CD4-positive, alpha-beta T cell (primary cell): ENCODE measurements at places on chromosomes 5 and 9. TPM values are rescaled to one million over a fixed set of nuclear protein-coding genes. Genes with fewer than 3 reads are reported as not detected.
A peak's percentile ranks its signal among the peaks of the same experiment; 100 is the strongest.

Gene SCGB3A2
- not detected for total RNA-seq

Gene UBE2QL1
- total RNA-seq: 0.33 TPM

DNA sequence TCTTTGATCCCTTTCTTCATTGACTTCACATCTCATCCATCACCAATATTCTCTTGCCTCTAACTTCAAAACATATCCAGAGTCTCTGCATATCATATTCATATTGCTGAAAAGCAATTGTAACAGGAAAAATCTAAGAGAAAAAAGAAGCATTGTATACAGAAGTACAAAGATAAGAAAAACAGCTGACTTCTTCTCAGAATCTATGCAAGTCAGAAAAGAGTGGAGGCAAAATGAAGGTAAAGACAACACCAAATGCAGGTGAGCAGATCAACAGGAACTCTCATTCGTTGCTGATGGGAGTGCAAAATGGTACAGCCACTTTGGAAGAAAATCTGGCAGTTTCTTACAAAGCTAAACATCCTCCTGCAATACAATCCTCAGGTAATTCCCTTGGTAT, 155.6 kb downstream of the PHF2 start:
- H3K36me3 ChIP-seq: no peaks in the 10 kb centered on the region
- H3K27ac ChIP-seq: no peak overlapping the region
- H3K4me3 ChIP-seq: no peak overlapping the region
- DNase-seq: no peak
- no peaks in the 10 kb centered on the region for H3K4me1 ChIP-seq
- peaks cover 9% of the 10 kb centered on the region for H3K27me3 ChIP-seq

Gene PLPP7
- not detected for total RNA-seq

GRCh38 chr5:61286446-61287132, 45.5 kb upstream of the ZSWIM6 start:
- no peaks in the 10 kb centered on the region for H3K4me1 ChIP-seq
- no peak overlapping the region for H3K27ac ChIP-seq
- DNase-seq: no peak
- H3K27me3 ChIP-seq: peaks cover 2% of the 10 kb centered on the region
- no peak overlapping the region for H3K4me3 ChIP-seq

DNA sequence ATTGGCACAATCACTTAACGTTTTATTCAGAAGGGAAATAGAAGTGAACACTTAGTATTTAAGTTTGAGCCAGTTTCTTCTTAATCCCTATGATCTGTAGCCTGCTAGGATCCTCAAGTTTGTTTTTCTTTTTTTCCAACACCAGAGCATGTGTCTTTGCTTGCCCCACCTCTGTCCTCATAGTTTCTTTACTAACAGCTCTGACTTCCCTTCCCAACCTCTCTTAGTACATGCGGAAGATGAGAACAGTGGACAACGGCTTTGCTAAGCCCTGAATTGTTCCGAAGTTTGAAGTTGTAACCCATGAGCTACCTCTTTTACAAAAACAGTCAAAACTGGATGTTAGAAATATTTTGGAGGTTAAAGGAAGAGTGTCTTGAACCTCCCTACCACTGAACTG, 61.7 kb upstream of the TAF11L2 start:
- DNase-seq: peak; percentile 8
- H3K4me1 ChIP-seq: no peaks in the 10 kb centered on the region
